ENCODE measurements at places on chromosomes 3 and 15.

GRCh38 chr15:47622055-47622454 is 95.2 kb upstream of the SEMA6D start:
- no peak for DNase-seq

DNA sequence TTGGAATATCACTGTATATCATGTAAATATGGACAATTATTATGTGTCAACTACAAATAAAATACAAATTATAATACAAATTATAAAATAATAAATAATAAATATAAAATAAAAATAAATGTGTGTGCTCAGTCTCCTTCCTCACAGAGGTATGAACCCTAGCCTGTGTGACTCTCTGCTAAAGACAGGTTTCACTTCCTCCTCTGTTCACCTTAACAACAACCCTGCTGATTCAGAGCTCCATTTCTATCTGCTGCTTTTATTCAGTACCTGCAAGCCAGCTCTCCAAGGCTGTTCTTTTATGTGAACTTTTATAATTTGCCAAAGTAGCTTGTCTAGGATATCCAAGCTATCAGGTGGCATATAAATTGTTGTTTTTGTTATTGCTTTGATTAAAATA is 610.7 kb upstream of the GRM7 start:
- no peak for DNase-seq

DNA sequence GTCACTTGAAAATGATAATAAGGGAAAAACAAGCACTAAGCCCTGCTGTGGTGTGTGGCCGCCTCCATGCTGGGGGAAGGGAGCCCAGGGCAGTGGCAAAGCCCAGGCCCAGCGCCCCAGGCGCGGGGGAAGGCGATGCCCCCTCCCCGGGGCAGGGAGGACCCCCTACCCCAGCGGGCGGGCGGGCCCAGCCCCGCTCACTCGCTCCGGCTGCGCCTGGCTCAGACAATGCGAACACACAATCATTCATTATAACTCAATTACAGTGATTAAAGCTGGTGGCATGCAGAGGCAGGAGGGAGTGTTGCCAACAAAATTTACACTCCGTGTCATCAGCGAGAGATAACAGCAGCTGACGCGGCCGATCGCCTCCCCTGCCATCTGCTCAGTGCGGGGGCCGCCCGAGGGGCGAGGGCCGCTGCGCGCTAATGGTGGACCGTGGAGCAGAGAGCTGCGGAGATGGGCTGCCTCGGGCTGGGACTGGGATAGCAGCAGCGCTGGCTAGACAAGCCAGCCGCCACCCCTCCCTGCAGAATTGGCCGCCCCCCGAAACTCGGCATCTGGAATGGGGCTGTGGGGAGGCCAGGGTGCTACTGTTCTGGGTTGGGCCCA is 64.1 kb downstream of the TLE3 start:
- DNase-seq = no peak

GRCh38 chr15:41656188-41656587 is 4.0 kb upstream of the MGA start:
- DNase-seq = no peak

- DNase-seq = no peak
These were observed 118.3 kb upstream of the MRPS22 start for GRCh38 chr3:139225548-139225947.

DNA sequence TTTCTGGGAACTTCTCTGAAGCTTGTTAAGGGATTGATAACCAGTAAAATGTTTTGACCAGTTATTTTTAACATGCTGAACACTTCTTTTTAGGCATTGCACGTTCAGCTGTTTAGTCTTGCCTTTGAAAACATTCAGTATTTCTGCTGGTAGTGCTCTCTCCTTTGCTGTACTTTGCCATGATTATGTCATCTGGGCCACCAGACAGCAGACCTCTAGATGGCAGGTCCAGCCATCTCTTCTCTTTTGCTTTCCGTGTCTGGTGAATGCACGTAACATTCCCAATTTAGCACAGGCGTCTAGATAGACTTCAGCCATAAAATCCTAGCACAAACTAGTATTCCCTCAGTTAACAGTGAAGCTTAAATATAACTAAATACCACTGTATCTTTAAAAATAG is 57.8 kb downstream of the RAB7A start:
- no peak for DNase-seq

GRCh38 chr15:46322753-46323152 is 687.9 kb downstream of the SQOR start:
- DNase-seq = no peak

DNA sequence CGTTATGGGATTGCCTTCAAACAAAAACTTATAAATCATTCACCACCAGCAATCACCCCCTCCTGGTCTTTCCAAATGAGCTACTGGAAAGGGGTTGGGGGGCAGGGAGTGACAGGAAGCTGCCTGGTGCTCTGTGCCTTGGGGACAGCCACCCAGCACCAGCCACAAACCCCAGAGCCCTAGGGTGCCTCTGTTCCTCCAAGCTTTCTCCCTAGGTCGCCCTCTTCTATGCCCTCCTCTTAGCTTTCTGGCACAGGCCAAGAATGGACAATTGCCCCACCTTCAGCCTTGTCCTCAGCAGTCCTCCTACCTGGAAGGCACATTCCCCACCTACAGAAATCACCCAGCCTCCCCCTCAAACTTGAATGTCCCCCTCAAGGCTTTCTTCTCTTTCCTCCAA is 3.3 kb downstream of the OXTR start:
- no peak for DNase-seq

GRCh38 chr3:172177803-172178316 is 138.5 kb downstream of the FNDC3B start:
- DNase-seq = no peak

DNA sequence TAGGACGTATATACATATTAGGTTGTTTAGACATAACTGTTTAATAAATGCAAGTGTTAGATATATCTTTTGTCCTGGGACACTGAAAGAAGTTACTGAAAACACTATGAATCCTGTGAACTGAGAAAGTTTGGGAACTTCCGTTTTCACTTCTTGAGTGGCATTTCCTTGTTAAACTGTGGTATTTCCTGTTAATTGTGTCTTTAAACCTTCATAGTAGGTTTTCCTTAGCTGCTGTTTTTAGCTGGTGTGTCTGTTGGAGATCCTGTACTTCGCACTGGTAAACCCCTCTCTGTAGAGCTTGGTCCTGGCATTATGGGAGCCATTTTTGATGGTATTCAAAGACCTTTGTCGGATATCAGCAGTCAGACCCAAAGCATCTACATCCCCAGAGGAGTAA is 37.1 kb downstream of the ATP6V1A start:
- DNase-seq = no peak

- no peak for DNase-seq
These were observed 8.3 kb upstream of the CPNE9 start for GRCh38 chr3:9695345-9695744.

- DNase-seq = no peak
These were observed 19.7 kb downstream of the PAK6 start for GRCh38 chr15:40258544-40258943.

DNA sequence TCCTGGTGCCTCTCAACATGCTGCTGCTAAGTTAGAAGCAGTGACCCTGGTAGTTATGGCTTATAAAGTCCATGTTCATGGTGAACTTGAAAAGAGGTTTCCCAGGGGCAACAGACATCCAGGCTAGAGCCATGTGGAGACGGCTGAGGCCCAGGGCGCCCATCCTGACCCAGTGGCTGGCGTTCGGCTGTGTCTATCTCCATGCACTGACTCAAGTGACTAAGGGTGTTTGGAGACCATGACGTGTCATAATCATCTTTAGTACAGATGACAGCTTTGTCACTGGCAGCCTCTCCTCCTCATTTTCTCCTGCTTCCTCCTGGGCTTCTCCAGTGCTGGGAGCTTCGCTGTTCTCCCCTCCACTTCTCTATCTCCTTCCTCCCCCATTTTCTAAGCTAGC is 287.4 kb upstream of the LYSMD4 start:
- no peak for DNase-seq

DNA sequence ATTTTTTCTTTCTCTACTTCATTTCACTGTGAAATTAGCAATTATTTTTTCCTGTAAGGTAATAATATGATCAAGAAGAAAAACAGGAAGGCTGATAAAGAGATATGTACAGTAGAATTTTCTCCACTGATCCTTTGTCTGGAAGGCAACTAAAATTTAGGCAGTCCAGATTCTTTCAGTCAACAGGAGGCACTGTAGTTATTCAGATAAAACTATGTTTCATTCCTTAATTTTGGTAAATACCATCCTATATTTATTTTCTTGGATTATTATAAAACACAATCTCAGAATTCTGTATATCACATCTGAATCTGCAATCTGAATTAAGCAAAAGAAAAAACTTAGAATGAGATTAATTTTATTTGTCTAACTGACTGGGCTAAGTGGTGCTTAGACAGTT is 343.2 kb downstream of the LSAMP start:
- no peak for DNase-seq

DNA sequence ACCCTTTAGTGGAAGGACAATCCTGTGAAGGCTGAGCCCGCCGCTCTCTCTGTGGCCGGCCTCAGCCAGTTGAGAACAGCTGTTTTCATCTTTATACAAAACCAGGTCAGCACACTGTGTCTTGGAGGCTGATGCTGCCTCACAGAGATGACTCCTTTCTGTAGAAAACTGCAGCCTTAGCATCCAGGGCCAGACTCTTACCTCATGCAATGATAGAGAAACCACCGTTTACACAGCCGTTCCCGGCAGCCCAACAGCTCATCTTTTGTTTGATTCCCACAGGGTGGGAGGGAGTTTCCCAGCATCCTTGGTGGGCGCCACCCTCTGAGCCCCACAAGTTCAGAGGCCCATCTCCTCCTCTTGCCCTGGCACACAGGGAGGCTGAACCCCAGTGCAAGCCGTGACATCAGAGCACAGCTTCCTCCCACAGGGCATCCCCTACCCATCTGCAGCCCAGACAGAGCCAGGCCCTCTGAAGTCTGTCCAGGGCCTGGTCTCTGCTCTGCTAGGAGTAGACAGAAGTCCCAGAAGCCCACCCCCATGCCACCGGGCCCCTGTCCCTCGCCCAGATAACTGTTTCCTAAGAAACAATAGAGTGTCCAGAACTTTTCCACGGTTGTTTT is 105.0 kb downstream of the LRRK1 start:
- no peak for DNase-seq

- no peak for DNase-seq
These were observed 10.3 kb upstream of the CDV3 start for GRCh38 chr3:133563186-133563591.

DNA sequence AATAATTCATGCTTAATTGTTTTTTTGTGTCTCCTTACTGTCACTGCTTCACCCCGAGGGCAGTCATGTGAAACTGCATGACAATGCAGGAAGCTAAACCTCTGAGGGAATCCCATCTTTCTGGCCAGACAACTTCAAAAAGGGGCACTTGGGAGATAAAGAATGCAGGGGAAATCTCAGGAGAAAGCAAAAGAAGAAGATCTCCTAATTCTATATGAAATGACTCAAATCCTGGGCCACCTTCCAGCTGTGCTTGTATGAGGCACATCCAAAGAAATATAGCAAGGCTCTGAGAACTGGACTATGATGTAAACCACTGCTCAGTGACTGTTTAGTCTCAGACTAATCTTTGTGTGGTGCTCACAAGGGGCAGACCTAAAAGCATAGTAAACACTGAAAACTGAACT is 22.6 kb upstream of the UMPS start:
- DNase-seq = no peak

DNA sequence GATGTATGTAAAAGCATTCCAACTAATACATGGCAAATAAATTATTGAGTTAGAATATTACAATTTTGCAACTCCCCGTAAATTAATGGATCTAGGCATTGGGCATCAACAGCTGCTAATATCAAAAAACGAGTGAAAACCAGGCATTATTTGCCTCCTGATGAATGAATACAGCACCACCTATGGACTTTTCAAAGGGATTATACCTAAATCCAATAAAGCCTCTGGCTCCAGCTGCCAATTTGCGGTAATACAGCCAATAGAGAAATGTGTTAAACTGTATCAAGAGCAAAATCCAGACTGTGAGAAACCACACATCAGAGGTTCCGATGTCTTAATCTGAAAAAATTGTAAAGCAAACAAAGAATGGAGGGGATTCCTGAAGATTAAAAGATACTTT is 16.3 kb upstream of the A4GNT start:
- DNase-seq = no peak

DNA sequence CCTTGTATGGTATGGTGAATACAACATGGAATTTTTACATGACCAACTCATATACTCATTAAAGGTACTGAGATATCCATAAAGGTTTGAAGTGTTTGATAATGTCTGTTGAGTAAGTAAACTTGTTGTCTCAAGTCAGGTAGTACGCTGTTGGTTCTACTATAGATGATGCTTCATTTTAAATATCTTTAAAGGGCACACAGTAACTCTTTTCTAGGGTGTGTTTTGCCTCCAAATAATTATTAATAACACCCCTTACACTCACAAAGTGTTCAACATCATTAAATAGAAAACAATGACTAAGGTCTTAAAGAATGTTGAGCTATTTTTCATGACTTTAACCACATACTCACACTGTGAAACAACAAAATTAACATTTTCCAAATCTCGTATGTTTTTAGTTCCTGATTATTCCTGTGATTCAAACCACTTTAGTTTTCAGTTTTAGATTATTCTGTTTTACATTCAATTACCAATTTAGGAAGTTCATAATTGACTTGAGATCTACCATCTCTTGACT is 220.0 kb upstream of the NANOGP8 start:
- no peak for DNase-seq
